ENCODE measurements at places on chromosomes 11 and 22.

GRCh38 chr11:132032555-132032954, 662.1 kb downstream of the NTM start:
- no peak for DNase-seq

DNA sequence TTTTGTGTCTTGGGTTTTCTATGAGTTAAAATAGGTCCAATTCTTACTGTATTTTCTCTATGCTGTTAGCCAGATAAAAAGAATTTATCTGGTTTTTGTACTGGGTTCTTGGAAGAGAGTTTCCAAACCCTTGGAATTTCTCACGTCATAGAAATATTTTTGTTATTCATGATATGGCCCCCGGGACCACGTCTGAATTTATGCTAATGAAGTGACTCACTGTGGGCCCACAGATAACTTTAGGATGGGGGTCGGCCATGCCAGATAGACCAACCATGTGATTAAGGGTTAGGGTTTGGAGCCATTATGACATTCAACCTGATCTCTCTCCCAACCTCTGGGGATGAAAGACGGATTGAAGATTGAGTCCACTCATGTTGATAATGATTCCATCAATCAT, 35.6 kb upstream of the DDI1 start:
- no peak for DNase-seq

DNA sequence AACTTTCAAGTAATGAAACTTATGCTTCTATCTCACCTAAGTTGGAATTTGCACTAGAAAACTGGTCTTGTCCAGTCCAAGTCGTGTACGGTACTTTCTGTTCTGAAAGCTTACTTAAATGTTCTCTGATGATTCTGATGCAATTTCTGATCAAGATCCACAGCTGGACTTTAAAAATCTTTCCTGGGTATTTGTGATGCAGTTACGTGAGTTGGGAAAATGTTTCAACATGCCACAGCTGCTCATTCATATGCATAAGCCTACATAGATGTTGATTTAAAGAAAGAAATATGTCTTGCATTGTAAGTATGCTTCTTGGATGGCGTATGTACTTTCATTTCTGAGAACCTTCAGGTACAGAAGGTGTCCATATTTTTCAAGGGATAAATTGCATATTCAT, 493.7 kb upstream of the CCDC90B start:
- no peak for DNase-seq

DNA sequence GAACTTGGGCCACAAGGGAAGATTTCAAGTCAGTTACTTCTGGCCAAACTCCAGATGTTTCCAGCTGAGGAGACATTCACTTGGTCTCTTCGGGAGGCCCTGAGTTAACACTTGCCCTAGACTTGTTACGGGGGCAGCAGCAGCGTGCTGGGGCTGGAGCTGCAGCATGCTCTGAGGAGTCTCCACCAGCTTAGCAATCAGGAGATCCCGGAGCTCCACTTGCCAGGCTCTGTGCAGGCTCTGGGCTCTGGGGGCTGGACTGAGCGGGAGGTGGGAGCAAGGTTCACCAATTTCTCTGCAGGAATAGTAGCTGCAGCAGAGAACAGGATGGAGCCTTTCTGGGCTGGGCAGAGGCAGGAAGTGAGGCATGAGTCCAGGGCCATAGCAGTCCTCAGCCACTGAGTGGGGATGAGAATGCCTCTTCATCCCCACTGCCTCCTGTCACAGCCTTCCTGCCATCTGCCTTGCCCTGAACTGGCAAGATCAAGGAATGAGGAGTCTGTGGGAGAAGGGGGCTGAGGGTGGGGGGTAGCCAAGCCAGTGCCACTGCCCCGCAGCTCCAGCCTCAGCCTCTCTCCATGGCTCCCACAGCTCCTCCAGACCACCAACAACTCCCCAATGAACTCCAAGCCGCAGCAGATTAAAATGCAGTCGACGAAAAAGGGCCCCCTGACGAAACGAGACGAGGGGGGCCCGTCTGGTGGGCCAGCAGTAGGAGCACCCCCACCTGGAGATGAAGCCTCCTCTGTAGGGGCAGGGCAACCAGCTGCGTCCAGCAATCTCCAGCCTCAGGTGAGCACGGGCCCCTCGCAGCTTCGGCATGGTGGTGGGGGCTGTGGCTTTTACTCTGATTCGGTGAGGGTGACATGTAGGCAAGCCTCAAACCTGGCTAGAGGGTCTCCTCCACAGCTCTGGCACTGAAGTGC, 23.4 kb downstream of the GTPBP1 start:
- DNase-seq, result no peak

GRCh38 chr22:16932577-16932976, 75.4 kb downstream of the GAB4 start:
- DNase-seq, result peak; percentile 6

GRCh38 chr11:94325681-94326080, 21.3 kb downstream of the IZUMO1R start:
- DNase-seq, result no peak

DNA sequence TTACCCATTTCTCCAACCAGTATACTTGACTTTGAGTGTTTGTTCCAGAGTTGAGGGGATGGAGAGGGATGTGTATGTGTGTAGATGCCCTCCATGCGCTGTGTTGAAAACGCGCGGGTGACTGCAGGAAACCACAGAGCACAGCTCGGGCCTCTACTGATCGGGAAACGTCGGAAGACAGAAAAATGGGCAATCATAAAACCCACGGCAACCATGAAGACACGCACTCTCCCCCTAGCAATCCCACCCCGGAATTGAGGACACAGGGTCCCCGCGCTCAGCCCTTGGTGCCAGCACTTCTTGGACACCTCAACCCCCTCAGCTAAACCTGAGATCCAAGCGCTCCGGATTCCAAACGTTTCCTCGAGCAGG, 251 bp upstream of the UQCC3 start:
- no peak for DNase-seq

- DNase-seq, result peak; percentile 9
These were observed at the start of gene LRFN4 for GRCh38 chr11:66856496-66857233. Gene LRFN4, plus strand, starts transcription at chr11:66857064. Its CDS starts 681 bp downstream, at chr11:66857745.

- DNase-seq, result peak; percentile 71
These were observed 234.0 kb downstream of the ST3GAL4 start for GRCh38 chr11:126589492-126589803.

DNA sequence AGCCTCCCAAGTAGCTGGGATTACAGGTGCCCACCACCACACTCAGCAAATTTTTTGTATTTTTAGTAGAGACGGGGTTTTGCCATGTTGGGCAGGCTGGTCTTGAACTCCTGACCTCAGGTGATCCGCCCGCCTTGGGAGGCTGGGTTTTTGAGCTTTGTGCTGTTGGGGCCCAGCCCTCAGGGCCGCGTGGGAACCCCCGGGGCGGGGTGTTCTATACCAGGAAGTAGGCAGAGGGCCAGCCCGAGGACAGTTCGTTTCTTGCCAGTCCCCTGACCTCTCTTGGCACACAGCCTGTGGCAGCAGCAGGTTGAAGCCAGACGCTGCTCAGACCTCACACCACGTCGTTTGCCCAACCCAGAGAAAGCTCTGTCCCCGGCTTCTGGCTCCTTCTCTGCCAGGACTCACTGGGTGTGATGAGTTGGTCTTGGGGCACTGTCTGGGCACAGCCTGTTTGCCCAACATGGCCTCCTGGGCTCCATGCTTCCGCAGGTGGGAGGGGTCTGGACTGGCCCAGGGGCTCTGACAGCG, 24.9 kb upstream of the CHKA start:
- DNase-seq, result peak; percentile 94

- no peak for DNase-seq
These were observed 7.8 kb downstream of the GAL start for GRCh38 chr11:68692115-68692514.

DNA sequence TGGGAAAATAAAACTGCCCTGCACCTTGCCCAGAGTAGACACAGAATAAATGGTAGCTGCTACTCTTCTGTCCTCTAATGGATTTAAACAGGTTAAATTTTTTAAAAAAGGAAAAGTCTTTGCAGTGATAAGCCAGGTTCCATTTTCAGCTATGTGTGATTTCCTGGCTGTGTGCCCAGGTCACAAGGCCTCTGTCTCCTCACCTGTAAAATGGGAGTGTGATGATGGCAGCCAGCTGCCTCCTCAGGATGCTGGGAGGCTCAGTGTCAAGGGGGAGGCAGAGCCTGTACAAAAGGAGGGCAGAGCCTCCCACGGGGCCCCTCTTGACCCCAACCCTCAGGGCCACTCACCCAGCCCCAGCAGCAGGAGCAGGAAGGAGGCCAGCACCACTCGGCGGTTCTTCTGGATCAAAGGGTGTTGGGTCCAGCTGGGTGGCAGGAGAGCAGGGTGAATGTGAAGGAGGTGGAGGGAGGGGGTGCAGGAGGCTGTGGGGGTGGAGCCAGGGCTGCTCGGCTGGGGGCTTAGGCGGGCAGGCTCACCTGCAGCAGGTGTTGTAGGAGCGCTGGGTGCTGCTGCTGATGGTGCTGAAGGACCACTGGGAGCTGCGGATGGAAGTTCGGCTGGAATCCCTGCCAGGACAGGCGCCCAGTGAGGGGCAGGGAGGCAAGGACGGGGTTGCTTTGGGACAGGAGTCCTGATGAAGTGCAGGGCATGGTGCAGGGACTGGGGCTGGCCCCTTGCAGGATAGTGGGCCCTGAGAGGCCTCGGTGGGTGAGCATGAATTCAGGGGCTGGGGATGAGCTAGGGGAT, 1.9 kb downstream of the TMEM134 start:
- DNase-seq, result no peak

GRCh38 chr11:121159741-121160140, 58.7 kb downstream of the TECTA start:
- no peak for DNase-seq

DNA sequence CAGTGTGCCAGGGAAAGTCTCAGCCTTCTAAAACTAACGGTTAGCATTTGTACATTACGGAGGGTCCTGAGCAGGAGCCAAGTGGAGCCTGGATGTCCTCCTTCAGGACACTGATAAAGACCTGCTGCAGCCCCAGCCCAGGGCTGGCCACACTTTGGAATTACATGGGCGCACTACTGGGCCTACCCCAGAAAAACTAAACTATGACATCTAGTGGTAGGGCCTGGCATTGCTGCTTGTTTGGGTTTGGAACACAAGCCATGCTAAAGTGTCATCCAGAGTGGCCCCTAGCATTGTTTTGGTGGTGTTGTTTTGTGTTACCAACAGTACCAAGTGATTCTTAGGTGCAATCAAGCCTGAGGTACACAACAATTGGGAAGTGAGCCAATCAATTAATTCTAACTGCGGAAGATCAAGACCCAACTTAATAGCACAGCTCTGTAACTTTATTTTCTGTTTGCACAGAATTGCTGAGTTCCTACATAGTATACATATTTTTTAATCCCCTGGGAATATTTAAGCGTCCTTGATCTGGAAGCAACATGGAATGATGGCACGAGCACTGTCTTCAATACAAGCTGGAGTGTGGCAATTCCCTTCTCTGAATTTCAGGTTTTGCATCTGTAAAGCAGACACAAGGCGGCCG, 340.7 kb downstream of the LARGE1 start:
- DNase-seq, result peak; percentile 62

DNA sequence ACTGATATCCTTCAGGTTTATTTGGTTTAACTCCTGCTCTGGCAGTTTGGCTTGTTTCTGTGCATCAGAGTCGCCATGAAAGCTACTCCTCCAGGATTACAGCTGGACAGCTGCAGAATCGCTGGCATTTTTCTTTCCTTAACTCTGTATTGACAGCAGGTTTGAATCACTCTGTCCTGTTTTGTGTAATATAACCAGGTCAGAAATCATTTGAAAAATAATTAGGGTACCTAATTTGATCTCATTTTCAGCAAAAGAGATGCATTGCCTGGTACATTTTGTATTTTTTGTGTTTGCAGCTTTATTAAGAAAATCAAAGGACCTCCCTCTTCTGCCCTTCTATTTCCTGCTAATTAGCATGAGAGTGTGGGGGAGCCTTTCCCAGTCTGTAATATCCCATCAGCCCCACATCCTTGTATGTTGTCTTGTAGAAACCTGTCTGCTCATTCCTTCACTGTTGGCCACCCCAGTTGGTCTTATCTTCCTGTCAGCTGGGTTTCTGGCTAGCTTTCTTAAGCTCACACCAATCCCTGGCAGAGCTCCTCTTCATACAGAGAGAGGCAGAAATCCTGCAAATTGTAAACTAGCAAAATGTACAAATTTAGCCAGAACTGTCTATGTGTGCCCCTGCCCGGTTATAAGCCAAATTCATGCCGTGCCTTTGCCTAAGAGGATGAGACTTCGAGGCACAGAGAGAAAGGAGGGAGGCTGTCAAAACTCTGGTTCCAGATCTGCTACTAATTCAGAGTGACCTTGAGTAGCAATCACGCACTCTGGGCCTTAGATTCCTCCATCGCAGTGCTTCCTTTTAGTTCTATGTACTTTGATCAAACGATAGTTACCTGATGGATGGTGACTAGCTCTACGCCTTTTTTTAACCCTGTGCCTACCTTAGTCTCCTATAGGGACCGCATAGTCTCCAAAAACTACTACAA, 200.6 kb downstream of the NAV2 start:
- no peak for DNase-seq

GRCh38 chr11:65919573-65920371, 546 bp downstream of the DRAP1 start:
- no peak for DNase-seq

GRCh38 chr11:132692891-132693290, 839.4 kb downstream of the OPCML start:
- no peak for DNase-seq

DNA sequence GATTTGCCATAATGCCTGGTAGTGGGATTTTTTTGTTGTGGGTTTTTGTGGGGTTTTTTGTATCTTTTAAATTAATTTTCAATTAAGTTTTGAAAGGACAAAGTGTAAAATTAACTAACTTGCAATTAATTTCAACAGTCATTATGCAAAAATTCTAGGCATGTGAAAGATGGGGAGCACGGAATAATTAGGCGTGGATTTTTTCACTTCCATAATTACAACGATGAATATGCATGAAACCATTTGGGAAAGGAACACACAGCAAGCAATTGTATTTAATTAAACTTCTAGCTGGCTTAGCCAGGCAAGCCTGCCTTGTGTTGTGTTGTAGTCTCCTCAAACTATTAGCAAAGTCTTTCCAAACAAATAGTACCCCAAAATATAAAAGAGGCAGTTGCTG, 87.8 kb downstream of the COMMD9 start:
- DNase-seq, result no peak

All from NCI-H2029 (cell line).